ENCODE measurements at places on chromosomes 5 and 9. TPM values are rescaled to one million over a fixed set of nuclear protein-coding genes. Genes with fewer than 3 reads are reported as not detected.

The PCDHB4 gene
- 0.90 TPM for polyA plus RNA-seq

The IFNA8 gene
- not detected for polyA plus RNA-seq

The LCN12 gene
- 35.5 TPM for polyA plus RNA-seq

The SEMA5A gene
- polyA plus RNA-seq = 7.9 TPM

The ADAMTS13 gene
- polyA plus RNA-seq = 3.6 TPM

The MAP1B gene
- polyA plus RNA-seq = 3.6 TPM

The KCNV2 gene
- polyA plus RNA-seq = not detected

The DMRT3 gene
- not detected for polyA plus RNA-seq

The HK3 gene
- polyA plus RNA-seq = 2.0 TPM

The SPAAR gene
- polyA plus RNA-seq = 3.2 TPM

The EDIL3 gene
- 5.2 TPM for polyA plus RNA-seq

The DCAF10 gene
- 10.6 TPM for polyA plus RNA-seq

The GPRIN1 gene
- 0.45 TPM for polyA plus RNA-seq

The LCN10 gene
- polyA plus RNA-seq = 3.9 TPM

The OR2Y1 gene
- polyA plus RNA-seq = not detected

The STKLD1 gene
- polyA plus RNA-seq = 4.0 TPM

The SPATA31D3 gene
- polyA plus RNA-seq = not detected

The DAP gene
- 123 TPM for polyA plus RNA-seq

The PCDHA11 gene
- 0.77 TPM for polyA plus RNA-seq

The GLDC gene
- polyA plus RNA-seq = 79.7 TPM

The KLF4 gene
- polyA plus RNA-seq = 13.5 TPM

The DOK3 gene
- polyA plus RNA-seq = 1.9 TPM

The SLC36A3 gene
- polyA plus RNA-seq = not detected

The EIF4EBP3 gene
- 48.8 TPM for polyA plus RNA-seq

The KIF20A gene
- 0.22 TPM for polyA plus RNA-seq

The CBY3 gene
- not detected for polyA plus RNA-seq

The ROPN1L gene
- 1.4 TPM for polyA plus RNA-seq

The PKD2L2 gene
- not detected for polyA plus RNA-seq

The IL33 gene
- 3.7 TPM for polyA plus RNA-seq

The TAF11L10 gene
- not detected for polyA plus RNA-seq

The ENG gene
- 158 TPM for polyA plus RNA-seq

The SLC6A3 gene
- 0.09 TPM for polyA plus RNA-seq

The SPATA31E1 gene
- polyA plus RNA-seq = not detected

The PCDHGB7 gene
- polyA plus RNA-seq = 1.0 TPM

The ADAMTS12 gene
- 0.75 TPM for polyA plus RNA-seq
